ENCODE measurements at places on chromosomes 1 and 21.

DNA sequence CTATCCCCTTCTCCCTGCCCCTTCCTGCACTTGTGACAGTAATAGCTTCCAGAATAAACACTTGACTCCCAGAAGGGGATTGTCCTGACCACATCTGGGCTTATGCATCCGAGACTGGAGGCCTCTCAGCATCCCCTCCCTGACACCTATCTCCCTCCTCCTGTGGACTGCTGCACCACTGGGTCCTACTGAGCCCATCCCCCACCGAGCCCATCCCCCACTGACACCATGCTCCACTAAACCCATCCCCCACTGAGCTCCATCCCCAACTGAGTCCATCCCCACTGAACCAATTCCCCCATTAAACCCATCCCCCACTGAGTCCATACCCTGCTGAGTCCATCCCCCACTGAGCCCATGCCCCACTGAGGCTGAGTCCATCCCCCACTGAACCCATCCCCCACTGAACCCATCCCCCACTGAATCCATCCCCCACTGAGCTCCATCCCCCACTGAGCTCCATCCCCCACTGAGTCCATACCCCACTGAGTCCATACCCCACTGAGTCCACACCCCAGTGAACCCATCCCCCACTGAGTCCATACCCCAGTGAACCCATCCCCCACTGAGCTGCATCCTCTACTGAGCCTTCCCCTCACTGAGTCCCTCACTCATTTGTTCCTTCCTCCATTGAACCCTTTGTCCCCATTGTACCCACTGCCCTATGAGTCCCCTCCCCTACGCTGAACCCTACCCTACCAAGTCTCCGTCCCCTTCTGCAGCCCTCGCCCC is 5.6 kb downstream of the PDZK1IP1 start:
- no peak for DNase-seq

DNA sequence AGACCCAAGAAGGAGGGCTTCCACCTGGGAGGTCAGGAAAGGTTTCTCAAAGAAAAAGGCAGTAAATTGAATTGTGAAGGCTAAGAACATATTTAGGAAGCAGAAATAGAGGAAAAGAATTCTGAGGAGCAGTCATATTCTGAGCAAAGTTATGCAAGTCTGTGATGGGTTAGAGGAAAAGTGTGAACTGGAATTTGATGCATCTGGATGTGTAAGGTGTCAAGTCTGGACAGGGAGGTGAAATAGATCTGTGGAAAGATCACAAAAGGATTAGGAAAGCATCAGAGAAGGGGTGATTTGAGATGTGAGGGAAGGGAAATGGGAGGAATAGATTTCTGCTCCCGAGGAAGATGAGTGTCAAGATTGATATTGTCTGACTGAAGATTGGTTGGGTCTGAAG is 18.1 kb upstream of the PRDM2 start:
- DNase-seq, result no peak

DNA sequence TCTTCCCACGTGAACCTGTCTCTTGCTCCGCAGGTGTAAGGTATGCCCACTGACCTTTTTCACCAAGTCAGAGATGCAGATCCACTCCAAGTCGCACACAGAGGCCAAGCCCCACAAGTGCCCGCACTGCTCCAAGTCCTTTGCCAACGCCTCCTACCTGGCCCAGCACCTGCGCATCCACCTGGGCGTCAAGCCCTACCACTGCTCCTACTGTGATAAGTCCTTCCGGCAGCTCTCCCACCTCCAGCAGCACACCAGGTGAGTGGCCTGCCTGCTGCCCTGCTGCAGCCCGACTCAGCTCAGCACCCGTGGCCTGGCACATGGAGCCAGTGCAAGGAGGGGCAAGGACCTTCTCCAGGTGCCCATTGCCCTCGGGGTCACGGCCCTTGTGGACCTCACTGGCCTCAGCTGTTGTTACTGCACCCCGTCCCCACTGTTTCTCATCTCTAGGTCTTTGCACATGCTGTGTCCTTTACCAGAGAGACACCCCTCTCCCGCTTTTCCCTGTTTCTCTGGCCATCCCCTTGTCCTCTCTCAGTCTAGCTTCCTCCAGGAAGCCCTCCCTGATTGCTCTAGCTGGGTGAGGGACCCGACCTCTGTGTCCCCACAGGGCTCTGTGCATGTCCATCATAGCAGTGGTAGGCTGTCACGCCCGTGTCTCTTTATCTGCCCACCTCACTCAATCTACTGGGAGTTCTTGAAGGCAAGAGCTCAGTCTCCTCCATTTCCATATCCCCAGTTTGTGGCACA is 25.4 kb downstream of the ZNF362 start:
- no peak for DNase-seq

- no peak for DNase-seq
Observed at GRCh38 chr1:161198194-161198896, 509 bp downstream of the ADAMTS4 start.

DNA sequence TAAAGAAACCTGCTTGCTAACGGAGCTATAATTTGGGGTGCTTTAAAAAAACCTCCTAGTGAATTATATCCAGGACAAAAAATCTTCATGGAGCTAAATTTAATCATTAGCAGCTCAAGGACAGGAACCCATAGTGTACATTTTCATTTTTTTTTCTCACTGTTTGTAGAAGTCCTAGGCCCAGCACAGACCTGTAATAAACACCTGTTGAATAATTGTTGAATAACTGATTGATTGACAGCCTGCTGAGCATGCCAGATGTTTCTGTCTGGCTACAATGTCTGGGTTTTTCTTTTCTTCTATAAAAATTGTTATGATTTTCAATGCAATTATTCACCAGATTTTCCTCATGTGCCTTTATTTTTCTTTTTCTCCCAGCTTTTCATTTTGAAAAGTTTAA is 10.9 kb upstream of the GALNT2 start:
- DNase-seq, result no peak

DNA sequence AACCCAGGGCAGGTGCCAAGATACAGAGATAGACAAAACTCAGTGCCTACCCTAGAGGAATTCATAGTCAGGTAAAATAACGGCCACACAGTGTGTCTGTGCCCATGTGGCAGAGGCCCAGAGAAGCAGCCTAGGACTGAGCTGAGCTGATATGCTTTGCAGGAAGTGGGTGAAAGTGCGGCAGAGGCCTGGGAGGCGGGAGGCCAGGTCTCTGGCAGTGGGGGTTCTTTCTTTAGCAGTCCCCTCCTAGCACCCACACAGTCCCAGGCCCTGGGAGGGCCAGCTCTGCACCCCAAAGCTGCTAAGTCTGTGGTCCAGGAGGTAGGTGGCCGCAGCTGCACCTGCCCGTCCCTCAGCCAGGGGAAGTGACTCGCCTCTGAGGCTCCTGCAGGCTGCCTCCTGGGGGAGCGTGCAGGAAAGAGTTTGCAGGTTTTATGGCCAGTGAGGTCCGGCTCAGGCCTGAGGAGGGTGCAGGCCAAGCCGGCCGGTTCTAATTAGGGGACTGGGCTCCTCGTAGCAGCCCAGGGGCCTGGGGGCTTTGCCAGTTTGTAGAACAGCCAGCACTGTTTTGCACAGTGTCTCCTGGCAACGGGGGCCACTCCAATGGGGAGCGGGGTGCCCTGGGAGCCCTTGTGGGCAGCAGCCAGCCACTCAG is 107.9 kb downstream of the SPSB1 start:
- DNase-seq, result peak; percentile 32

GRCh38 chr1:192626366-192627179 is 9.4 kb upstream of the RGS13 start:
- no peak for DNase-seq

GRCh38 chr1:96365596-96366390 is 355.8 kb upstream of the PTBP2 start:
- DNase-seq, result no peak

DNA sequence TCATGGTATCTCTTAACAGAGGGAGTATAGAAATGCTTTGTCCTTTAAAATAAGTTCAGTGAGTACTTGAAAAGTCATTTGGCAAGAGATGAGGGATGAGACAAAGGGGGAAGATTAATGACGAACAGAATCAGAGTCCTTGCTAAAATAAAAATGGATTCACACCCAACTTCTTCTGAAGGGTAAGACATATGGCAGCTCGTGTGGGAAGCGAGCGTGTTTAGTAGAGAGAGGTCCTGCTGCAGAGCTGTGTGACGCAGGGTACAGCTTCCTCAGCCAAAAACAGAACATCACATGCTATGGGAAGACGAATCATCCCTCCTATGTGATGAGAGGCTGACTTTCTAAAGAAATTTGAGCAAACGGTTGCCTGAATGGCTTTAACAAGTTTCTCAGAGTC is 158.5 kb upstream of the LMO4 start:
- no peak for DNase-seq

- DNase-seq, result peak; percentile 92
Observed at GRCh38 chr1:15355968-15356625, 53.6 kb upstream of the EFHD2 start.

DNA sequence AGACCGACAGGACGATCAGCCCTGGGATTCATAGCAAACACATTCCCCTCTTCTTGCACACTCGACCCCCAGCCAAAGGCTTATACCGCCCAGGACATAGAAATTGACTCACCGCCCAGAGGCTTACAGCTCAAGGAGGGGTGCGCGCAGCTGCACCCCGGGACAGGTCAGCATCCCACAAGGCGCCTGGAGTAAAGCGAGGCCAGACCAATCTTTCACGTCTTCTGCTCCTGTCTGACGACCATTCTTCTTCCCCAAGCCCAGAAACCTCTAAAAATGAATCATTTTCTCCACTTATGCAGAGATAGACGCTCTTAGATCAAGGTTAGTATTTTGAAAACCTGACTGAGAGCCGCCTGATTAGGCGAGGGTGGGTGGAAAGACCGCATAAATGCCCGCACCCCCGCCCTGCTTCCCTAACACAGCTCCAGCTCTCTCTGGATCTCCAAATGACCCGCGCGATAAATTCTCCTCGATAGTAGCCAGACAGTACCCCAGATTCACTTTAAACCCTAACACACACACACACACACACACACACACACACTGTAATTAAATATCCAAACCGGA is 1.9 kb upstream of the LHX8 start:
- no peak for DNase-seq

GRCh38 chr1:172902861-172903381 is 147.8 kb downstream of the TNFSF18 start:
- DNase-seq, result no peak

GRCh38 chr21:14306126-14306907 is 76.6 kb downstream of the HSPA13 start:
- DNase-seq, result no peak

- peak; percentile 3 for DNase-seq
Observed at GRCh38 chr1:232883992-232884661, 66.3 kb upstream of the NTPCR start.

- no peak for DNase-seq
Observed at GRCh38 chr1:56550138-56550858, 29.1 kb downstream of the PLPP3 start.

- peak; percentile 97 for DNase-seq
Observed at GRCh38 chr1:203202431-203203245, 16.1 kb upstream of the CHI3L1 start.

DNA sequence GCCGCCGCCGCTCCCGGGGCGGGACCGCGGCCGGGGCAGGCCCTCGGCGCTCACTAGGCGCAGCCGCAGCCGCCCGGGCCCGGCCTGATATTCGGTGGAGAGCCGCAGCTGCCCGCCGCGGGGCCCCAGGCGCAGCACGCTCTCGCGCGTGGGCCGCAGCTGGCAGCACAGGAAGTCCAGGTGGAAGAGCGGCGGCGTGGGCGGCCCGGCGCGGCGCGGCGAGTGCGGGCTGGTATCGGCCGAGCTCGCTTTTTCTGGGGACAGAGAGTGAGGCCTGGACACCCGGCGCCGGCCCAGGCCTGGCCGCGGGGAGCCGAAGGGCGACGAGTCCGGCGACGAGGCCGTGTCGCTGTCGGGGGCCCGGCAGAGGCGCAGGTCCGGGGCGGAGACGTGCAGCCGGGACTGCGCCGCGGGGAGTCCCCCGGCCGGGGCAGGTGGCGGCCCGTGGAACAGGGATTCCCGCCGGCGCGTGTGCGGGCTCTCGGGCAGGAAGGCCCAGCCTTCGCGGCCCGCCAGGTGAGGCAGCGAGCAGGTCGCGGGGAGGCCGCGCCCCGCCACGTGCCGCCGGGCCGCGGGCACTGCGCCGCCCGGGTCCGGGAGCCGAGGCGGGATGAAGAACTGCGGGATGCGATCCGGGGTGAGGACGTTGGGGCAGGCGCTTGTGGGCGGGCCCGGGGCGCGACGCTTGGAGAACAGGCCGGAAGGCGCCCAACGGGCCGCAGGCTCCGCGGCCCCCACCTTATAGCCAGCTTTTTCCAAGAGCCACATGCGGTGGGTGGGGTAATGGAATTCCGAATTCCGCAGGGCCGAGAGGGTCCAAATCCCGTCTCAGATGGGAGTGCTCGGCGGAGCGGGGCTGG is 1.2 kb downstream of the C2CD4D start:
- DNase-seq, result no peak
